COLO829 (cell line): ENCODE measurements at places on chromosomes 12 and 14.
A peak's percentile ranks its signal among the peaks of the same experiment; 100 is the strongest.

DNA sequence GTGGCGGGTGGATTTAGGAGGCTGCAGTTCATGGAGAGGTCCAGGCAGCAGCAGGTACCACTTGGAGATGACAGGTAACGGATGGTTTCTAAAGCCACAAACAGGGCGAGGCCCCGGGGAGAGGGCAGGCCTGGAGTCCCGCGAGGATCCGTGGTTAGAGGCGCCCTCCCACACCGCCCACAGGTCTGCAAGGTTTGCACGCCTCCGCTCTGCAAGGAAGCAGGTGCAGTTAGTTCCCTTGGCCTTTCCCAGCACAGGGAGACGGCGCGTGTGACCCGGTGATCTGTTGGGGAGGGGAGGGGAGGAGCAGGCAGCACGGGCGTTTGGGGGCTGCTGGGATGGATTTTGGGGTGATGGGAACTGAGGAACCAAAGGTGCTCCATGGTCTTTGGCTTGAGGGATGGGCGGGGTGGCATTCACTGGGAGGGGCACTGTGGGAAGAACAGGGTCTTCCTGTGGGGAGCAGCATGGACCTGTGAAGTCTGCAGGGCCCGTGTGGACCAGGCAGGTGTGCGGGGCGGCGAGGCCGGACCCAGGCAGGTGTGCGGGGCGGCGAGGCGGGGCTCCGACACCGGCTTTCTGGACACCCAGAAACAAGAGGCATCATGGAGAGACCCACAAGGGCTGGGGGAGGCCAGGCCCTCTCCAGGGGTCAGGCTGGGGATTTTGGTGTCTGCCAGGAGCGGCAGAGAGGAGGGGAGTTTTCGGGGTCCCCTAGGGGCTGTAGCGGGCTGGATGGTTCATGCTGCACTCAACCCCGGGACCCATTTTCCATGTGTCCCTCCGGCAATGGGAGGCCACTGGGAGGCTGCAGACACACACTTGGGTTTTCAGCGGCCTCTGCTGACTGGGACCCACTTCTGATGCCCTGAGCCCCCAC is 29.1 kb downstream of the NOC4L start:
- DNase-seq, result no peak

- peak; percentile 31 for DNase-seq
Observed at GRCh38 chr12:9148926-9149325, 33.2 kb upstream of the A2M start.

DNA sequence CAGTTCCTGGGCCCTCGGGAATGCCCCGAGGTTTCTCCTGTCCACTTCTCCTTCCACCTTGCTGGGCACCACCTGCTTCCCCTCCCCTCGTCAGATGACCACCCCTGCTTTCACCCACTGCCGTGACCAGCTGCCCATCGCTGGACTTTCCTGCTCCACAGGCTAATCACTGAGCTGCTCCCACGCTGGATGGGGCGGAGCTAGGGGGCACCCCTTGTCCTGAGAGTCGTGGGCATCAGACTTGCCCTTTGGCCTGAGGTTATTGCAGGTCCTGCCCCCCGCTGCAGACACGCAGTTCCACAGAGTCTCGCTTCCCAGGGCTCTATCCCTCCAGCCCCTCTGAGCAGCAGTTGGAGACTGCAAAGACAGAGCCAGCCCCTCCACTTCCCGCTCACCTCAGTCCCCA is 427 bp downstream of the SLC6A12 start:
- no peak for DNase-seq

DNA sequence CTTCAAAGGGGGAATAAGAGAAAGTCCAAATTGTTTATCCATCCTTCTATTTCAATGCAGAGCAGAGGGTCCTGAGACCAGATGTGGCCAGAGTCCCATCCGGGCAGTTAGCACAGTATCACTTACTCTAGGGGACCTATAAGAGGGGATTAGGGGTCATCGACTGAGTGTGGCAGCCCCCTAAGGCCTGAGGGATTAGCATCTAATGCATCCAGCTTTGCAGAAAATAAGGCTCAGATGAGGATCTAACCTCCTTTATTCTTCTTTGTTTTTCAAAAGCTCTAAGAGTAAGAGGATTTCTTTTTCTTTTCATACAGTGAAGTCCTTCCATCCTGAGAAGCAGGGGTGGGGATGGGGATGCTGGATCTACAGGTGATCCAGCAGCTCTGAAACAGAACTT is 43.5 kb downstream of the NEUROD4 start:
- DNase-seq, result no peak

DNA sequence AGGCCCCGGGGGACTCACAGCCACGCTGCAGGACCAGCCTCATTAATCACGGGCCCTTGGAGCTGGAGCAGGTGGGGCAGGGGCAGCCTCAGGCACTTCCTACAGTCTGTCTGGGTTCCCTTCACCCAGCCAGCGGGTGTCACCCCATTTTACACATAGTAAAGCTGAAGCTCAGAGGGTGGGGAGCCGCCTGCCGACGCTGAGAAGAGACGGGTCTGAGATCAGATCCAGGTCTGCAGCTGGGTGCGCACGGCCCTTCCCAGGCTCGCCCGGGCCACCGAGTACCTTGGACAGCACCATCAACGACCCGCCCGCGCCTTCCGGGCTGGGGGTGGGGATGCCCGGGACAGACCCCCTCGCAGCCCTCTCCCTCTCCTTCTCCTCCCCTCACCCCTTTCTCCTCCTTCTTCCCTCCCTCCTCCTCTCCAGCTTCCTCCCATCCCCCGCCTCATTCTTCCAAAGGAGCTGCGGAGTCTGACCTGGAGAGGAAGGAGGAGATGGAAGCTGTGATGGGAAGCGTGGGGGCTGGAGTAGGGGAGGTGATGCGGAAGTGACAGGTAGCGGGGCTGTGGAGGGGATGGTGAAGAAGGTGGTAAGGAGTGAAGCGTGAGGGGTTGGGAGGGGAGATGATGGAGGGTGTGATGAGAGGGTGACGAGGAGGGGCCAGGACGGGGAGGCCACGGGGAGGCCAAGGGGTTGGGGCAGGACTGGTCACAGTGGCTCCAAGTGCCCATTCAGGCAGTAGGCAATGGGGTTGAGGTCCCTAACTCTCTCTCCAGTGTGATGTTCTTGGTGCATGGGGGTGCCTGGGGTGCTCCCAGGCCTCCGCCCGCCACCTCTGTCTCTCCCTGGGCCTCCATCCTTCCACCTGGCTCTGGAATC is 8.8 kb downstream of the DTX1 start:
- no peak for DNase-seq

- DNase-seq, result no peak
Observed at GRCh38 chr14:74879427-74880182, 2.1 kb upstream of the DLST start.

DNA sequence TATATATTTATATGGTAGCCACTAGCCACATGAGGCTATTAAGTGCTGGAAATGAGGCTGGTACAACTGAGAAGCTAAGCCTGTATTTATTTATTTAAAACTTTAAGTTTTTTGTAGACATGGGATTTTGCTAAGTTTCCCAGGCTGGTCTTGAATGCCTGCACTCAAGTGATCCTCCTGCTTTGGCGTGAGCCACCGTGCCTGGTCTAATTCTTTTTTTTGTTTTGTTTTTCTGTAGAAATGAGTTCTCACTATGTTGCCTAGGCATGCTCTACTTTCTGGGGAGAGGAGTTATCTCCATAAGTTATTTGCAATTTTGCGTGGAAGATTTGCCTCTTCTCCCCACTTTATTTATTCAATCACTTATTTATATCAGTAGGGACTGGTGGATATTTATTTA is 4.8 kb upstream of the SNRNP35 start:
- DNase-seq, result no peak

DNA sequence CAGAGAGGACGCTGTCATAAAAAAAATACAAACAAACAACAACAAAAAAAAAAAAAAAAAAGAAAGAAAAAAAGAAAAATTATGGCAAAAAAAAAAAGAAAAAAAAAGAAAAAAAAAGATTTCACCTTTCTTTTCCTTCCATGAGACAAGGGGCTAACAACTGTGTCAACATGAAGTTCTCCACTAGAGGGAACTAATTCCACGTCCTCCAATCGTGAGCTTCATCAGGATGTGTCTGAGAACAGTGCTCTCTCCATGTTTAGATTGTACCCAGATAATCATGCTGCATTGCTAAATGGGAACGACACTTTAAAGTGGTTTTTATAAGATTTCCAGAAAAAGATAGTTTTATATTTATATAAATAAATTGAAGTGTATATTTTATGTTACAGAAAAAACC is 96.2 kb upstream of the PTPRB start:
- peak; percentile 78 for DNase-seq

DNA sequence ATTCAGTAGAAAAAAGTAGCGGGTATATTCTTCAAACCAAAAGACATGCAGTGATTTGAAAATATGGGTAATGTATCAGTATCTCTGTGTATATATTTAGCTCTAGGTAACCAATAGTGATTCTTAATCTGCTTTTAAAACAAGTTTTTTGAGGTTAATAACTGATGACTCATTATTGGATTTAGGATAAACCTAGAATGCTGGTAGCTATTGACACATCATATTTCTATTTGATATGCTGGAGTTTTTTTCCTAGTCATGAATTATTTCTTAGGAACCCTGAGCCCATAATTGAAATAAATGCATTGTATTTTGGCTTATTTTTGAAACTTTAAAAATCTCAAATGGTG is 15.5 kb downstream of the ARF6 start:
- DNase-seq, result no peak

- no peak for DNase-seq
Observed at GRCh38 chr12:75716291-75717025, 205.0 kb upstream of the KRR1 start.

GRCh38 chr12:122124370-122124769 is 45.8 kb downstream of the MLXIP start:
- no peak for DNase-seq

DNA sequence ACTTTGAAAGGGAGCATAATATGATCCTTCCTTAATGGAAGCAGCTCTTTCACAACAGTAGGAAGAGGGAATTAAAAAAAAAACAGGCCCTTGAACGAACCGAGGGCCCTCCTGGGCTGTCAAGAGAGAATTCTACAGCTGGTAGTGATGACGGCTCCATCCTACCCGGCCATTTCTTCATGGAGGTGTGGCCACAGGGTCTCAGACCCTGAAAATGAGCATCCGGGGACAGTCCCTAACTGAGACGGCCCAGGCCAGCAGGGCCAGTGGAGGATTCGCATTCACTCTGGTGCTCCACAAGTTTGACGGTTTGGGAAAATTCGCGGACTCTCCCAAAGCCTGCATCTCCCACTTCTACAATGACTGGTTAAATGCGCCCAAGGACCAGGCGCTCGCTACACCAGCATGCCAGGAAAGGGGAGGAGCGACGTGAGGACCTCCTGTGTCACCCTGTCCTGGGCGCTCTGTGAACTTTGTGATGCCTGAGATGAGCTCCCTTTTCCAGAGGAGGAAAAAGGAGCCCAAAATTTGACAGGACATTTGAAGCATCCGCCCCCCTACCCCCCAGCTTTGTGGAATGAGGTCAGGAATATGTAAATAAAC is 66.8 kb downstream of the BCL11B start:
- no peak for DNase-seq

- no peak for DNase-seq
Observed at GRCh38 chr12:129696405-129696804, 207.4 kb downstream of the TMEM132D start.

- DNase-seq, result no peak
Observed at GRCh38 chr12:47038270-47038748, 41.1 kb upstream of the PCED1B start.

GRCh38 chr14:104119488-104120251 is 18.7 kb upstream of the KIF26A start:
- no peak for DNase-seq

DNA sequence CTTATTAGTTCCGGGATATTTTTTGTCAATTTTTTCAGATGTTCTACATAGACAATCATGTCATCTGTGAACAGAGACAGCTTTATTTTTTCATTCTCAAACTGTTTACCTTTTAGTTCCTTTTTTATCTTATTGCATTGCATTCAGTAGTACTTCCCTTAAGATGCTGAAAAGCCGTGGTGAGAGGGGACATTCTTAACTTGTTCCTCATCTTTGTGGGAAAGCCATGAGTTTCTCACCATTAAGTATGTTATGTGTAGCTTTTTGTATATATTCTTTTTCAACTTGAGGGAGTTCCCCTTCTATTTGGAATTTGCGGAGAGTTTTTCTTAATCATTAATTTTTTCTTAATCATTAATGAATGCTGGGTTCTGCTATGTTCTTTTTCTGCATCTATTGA is 1727.1 kb upstream of the SEL1L start:
- DNase-seq, result no peak

DNA sequence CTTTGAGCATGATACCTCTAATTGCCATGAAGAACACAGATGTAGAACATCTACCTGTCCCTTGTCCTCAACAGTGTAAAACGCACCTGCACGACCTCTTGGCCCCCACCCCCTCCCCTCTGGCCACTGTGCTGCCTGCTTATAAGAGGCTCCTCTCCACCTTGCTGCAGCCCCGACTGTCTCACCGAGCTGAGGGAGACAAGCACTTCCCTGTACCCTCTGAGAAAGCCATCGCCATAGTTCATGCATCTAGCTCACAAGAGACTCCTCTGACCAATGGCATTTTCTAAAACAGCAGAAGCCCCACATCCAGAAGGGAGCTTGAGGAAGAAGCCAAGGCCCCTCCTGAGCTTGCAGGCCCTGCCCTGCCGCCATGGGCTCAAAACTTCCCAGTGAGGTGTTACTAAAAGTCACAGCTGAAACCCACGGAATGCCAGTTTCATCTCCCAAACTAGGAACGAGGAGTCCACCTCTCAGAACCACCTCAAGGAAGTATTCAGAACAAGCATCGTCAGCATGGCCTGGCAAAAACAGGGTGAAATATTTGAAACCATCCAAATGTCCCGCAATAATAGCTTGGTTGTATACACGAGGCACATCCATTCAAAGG is 21.5 kb upstream of the ANO2 start:
- DNase-seq, result no peak

DNA sequence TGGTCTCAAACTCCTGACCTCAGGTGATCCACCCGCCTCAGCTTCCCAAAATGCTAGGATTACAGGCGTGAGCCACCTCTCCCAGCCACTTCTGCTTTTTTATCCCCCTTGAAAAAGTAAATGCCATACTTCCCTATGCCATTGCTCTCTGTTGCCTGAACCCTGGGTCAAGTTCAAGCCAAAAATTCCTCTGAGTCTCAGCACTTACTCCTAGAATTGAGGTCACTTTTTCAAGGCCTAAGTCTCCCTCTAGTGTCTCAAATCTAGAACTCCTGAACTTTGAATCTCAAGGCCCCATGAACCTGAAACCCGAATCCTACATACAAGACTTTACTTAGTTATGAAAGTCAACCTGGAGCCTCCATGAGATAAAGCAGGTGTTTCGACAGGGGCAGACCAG is 1.4 kb upstream of the APOBEC1 start:
- peak; percentile 22 for DNase-seq

GRCh38 chr12:104909761-104910160 is 48.3 kb downstream of the SLC41A2 start:
- no peak for DNase-seq

- no peak for DNase-seq
Observed at GRCh38 chr14:99902925-99903324, 109.7 kb downstream of the EML1 start.

GRCh38 chr12:31861360-31861759 is 97.9 kb upstream of the RESF1 start:
- no peak for DNase-seq

DNA sequence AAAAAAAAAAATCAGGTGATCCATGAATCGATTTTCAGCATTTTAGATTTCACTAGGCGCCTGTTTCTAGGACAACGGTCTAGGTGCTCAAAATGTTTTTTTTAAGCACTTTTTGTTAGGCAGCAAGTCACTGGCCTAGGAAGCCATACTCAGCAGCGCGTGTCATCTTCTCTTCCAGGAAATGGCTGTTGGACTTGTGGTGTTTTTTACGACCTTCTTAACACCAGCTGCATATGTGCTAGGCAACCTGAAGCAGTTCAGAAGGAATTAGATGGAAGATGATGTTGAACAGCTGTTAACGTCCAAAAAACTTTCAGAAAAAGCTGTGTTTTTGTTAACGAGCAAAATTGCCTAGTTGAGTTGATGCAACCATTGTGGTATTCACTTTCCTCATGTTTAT is 868 bp downstream of the COX8C start:
- no peak for DNase-seq
